Activated naive CD8-positive, alpha-beta T cell treated with anti-CD3 and anti-CD28 coated beads, Interleukin-2, amount 10 ng/mL, durations not matched to agents 7 days and 5 days (primary cell): ENCODE measurements at places on chromosomes 16 and 17. TPM values are rescaled to one million over a fixed set of nuclear protein-coding genes. Genes with fewer than 3 reads are reported as not detected.

- DNase-seq: no peak
Observed at GRCh38 chr17:31631766-31632165, 227.3 kb downstream of the COPRS start.

CD300LB gene
- not detected for total RNA-seq

GRCh38 chr17:61219460-61219859, 180.2 kb upstream of the TBX2 start:
- no peak for DNase-seq

- no peak for DNase-seq
Observed at GRCh38 chr16:21614896-21615295, 15.5 kb downstream of the METTL9 start.

GRCh38 chr16:27431773-27432532, 30.0 kb downstream of the IL21R start:
- DNase-seq: peak; percentile 22

DNA sequence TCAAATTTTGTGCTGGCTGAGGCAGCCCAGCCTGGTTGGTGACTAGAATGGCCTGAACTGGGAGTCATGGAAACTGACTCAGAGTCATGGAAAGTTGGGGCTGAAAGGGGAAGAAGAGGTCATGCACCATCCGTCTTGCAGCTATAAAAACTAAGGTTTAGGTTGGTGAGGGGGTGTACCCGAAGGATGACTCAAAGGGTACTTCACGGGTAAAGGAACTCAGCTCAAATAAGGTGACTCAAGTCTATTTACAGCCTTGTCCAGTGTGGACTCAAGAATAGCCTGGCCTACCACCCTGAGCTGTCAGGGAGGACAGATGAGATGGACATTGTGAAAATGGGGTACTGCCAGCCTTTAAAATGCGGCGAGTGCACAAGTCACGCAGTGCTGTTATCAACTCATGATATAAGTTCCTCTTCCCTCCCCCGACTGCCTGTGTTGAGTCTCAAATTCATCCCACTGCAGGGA, 18.6 kb downstream of the CD300LB start:
- DNase-seq: no peak

DLX4 gene
- total RNA-seq: 0.69 TPM

GRCh38 chr16:4649744-4650442, 25.3 kb downstream of the MGRN1 start:
- DNase-seq: no peak
